Right ventricle myocardium superior (tissue), 1 donor: ENCODE measurements at places on chromosomes 16 and 17.

- no peak for DNase-seq
Measured at GRCh38 chr16:46848768-46849764, 18.1 kb upstream of the C16orf87 start.

- DNase-seq: peak; percentile 51
Measured at GRCh38 chr17:4833941-4834680, 971 bp downstream of the MINK1 start.

- DNase-seq: no peak
Measured at GRCh38 chr17:32189343-32189742, 47.0 kb downstream of the RHOT1 start.

DNA sequence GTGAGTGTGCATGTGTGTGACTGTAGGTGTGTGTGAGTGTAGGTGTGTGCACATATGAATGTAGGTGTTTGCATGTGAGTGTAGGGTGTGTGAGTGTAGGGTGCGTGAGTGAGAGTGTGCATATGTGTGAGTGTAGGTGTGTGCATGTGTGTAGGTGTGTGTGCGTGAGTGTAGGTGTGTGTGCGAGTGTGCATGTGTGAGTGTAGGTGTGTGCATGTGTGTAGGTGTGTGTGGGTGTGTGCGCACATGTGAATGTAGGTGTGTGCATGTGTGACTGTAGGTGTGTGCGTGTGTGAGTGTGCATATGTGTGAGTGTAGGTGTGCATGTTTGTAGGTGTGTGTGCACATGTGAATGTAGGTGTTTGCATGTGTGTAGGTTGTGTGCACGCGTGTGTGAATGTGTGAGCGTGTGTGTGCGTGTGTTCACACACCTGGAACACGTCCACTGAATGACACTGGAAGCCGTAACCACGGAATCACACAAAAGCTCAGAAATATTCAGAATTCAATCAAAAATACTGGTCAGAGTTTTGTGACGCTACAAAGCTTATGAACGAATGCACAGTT is 30.6 kb downstream of the MRM3 start:
- DNase-seq: no peak

GRCh38 chr17:33228548-33228947 is 64.5 kb downstream of the ASIC2 start:
- DNase-seq: no peak
